ENCODE measurements at places on chromosomes 12 and 14. TPM values are rescaled to one million over a fixed set of nuclear protein-coding genes. Genes with fewer than 3 reads are reported as not detected.

DNA sequence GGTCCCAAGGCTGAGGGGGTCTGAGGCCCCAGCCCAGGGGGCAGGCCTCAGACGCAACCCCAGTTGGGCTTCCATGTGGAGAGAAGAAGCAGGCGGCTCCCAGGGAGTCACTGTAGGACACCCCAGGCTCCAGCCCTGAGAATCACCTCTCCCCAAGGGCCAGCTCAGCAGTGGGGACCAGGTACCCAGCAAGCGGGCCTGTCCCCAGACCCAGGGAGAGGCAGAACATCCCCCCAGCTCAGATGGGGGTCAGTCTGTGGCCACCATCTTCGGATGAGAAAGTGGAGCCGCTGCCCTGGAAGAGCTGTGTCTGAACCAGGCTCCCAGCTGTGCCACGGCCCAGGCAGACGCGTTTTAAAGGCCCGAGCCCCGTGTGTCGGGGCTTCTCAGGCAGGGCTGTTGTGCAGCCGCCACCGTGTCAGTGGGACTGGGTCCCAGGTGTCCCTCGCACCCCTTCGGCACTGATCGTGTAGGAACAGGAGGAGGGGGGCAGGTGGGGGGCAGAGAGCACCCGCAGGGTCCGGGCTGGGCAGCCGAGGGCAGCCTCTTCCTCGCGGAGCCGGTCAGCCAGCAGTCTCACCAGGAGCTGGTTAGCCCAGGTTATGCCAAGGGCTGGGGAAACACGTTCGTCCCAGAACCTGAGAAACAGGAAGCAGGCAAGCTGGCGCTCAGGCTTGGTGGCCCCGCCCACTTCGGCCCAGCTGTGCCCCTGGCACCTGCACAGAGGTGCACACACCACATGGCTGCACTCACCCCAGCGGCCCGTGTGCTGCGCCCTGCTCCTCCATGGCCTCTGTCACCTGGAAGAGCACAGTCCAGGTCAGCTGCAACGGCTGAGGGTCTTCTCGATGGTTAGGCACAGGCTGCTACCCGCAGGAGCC is 16.6 kb downstream of the XRCC3 start:
- H3K4me1 ChIP-seq: peaks cover 57% of the 10 kb centered on the region
- no peak overlapping the region for H3K4me3 ChIP-seq
- DNase-seq: peak; percentile 65
- peak overlapping the region; percentile 38 for H3K27ac ChIP-seq

- H3K36me3 ChIP-seq: peaks cover 56% of the 10 kb centered on the region
- no peak overlapping the region for H3K4me3 ChIP-seq
- no peak overlapping the region for H3K27ac ChIP-seq
- H3K27me3 ChIP-seq: no peaks in the 10 kb centered on the region
- no peaks in the 10 kb centered on the region for H3K4me1 ChIP-seq
Measured at GRCh38 chr12:103986829-103987228, 21.2 kb downstream of the TDG start.

DNA sequence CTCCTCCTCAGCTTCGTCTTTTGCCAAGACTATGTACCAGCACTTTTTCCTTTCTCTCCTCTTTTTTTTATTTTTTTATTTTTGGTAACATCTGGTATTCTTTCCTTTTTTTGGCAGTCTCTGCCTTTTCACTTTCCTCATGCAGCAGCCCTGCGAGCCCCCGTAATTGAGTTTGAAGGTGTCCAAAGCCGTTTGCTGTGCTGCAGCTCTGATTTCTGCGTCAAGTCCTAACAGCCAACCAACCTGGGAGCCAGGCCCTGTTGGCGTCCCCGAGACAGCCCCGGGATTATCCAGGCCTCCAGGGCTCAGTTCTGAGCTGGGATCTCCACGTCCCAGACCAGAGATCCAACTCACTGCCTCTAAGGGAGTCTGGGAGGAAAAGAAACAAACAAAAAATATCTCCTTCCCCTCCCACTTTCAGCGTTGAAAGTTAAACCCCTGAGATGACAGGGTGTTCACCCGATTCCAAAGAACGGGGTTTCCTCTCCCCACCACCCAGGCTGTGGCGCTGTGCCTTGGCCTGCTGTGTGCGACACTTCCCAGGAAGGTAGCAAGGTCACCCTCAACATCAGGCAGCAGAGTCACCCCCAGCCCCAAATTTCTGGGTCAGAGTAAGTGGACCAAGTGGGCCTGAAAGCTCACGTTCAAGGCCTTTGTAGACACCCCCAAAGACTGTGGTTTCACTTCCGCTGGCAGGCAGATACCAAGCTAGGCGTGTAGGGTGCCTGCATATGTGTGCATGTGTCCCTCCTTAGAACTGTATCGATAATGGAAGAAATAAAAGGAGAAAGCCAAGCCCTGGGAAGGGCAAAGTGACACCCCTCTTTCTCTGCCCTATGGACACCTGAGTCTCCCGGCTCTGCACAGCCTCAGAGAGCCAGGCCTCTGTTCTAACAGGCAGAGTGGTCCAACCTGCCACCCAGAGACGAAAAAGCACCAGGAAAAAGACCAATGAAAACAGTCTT is 11.1 kb downstream of the BCL11B start:
- DNase-seq: no peak
- H3K4me3 ChIP-seq: no peak overlapping the region
- no peaks in the 10 kb centered on the region for H3K36me3 ChIP-seq
- peaks cover 36% of the 10 kb centered on the region for H3K27me3 ChIP-seq
- H3K27ac ChIP-seq: no peak overlapping the region
- no peaks in the 10 kb centered on the region for H3K4me1 ChIP-seq

DNA sequence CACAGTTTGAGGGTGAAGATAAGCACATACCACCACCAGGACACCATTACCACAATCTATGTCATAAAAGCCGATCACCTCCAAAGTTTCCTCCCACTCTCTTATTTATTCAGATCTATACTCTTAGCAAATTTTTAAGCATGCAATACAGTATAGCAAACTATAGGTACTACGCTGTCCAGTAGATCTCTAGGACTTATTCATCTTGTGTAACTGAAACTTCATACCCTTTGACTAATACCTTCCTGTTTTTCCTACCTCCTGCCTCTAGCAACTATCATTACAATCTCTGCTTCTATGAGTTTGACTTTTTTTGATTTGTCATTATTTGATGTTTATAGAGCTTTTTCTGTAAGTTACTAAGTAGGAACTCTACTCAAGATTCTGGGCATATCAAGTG is 84.5 kb upstream of the MANSC4 start:
- no peak overlapping the region for H3K27ac ChIP-seq
- no peak overlapping the region for H3K4me3 ChIP-seq
- DNase-seq: no peak
- H3K27me3 ChIP-seq: no peaks in the 10 kb centered on the region
- no peaks in the 10 kb centered on the region for H3K4me1 ChIP-seq

GRCh38 chr14:47739541-47739940 is 64.1 kb upstream of the MDGA2 start:
- no peaks in the 10 kb centered on the region for H3K36me3 ChIP-seq
- no peaks in the 10 kb centered on the region for H3K27me3 ChIP-seq
- no peak overlapping the region for H3K27ac ChIP-seq
- H3K4me1 ChIP-seq: no peaks in the 10 kb centered on the region
- DNase-seq: no peak

GRCh38 chr14:92493492-92493891 is 20.1 kb upstream of the RIN3 start:
- no peak overlapping the region for H3K27ac ChIP-seq
- H3K4me3 ChIP-seq: no peak overlapping the region
- H3K4me1 ChIP-seq: no peaks in the 10 kb centered on the region
- DNase-seq: no peak
- H3K36me3 ChIP-seq: no peaks in the 10 kb centered on the region

DNA sequence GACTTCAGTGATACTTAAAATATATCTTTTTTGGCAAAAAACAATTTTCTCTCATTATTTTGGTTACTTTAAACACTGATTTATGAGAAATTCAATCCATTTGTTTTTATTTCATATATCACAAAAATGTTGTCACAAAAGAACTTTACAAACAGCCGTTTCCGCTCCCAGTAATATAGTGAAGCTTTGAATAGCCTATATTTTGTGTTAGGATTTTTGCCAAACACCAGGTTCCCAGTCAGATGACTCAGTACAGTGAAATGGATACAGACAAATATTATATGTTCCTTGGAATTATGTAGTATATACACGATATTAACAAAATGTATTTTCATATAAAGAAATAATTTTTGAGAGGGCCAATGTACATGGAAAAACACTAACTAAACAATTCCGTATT is 411.1 kb downstream of the CCER1 start:
- no peaks in the 10 kb centered on the region for H3K4me1 ChIP-seq
- H3K27me3 ChIP-seq: no peaks in the 10 kb centered on the region
- no peak overlapping the region for H3K27ac ChIP-seq
- no peak overlapping the region for H3K4me3 ChIP-seq
- no peak for DNase-seq

GRCh38 chr14:74333909-74334308 is 14.4 kb upstream of the VRTN start:
- H3K27ac ChIP-seq: no peak overlapping the region
- no peaks in the 10 kb centered on the region for H3K4me1 ChIP-seq
- no peaks in the 10 kb centered on the region for H3K36me3 ChIP-seq
- no peaks in the 10 kb centered on the region for H3K27me3 ChIP-seq

GRCh38 chr12:27332714-27333402 is at the start of gene BMAL2:
BMAL2 (plus strand) TSS chr12:27332836; CDS start chr12:27333073, 237 bp downstream.
- peak within 1 kb of the TSS; percentile 66 for H3K4me3 ChIP-seq
- peaks cover 13% of the 10 kb centered on the region for H3K4me1 ChIP-seq
- no peaks in the 10 kb centered on the region for H3K36me3 ChIP-seq
- peaks cover 20% of the 10 kb centered on the region for H3K27me3 ChIP-seq
- peak within 1 kb of the TSS; percentile 20 for H3K27ac ChIP-seq

DNA sequence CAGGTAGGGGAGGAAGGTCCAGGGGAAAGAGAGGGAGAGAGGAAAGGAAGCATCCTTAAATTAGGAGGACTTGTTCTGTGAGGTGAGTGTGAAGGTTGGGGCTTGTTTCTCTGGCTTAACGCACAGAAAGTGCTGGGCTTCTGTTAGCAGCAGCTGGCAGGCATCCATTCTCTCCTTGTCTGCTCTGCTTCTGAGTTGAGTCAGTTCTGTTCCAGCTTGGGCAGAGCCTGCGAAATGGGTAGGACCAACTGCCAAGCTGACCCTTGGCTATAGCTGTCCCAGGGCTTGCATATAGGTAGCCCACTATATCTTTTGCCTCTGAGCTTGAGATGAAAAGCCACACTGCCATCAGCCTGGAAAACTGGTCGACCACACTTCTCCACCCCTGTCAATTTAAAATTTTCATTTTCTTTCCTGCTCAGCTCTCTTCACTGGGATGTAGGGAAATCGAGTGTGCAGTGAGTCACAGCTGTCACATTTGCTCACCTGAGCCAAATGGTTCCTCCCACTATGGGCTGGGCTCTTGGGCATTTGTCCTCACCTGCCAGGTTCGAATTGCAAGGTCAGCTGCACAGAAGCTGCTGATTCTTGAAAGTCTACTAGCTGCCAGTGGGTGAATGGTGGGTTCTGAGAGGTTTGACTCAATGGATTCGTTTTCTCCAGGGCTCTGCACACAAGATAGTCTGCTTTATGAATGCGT is 256.4 kb upstream of the PWP1 start:
- no peak overlapping the region for H3K27ac ChIP-seq
- no peaks in the 10 kb centered on the region for H3K36me3 ChIP-seq
- no peak overlapping the region for H3K4me3 ChIP-seq

GRCh38 chr14:95272057-95272456 is 47.7 kb downstream of the CLMN start:
- H3K27me3 ChIP-seq: no peaks in the 10 kb centered on the region
- H3K4me3 ChIP-seq: no peak overlapping the region
- no peak overlapping the region for H3K27ac ChIP-seq

GRCh38 chr12:116302166-116303058 is 24.9 kb upstream of the MED13L start:
- H3K4me3 ChIP-seq: no peak overlapping the region
- no peaks in the 10 kb centered on the region for H3K27me3 ChIP-seq
- peaks cover 5% of the 10 kb centered on the region for H3K4me1 ChIP-seq
- no peaks in the 10 kb centered on the region for H3K36me3 ChIP-seq

- H3K27ac ChIP-seq: no peak overlapping the region
- no peaks in the 10 kb centered on the region for H3K36me3 ChIP-seq
- peaks cover 63% of the 10 kb centered on the region for H3K27me3 ChIP-seq
- peak overlapping the region; percentile 39 for H3K4me3 ChIP-seq
Measured at GRCh38 chr14:96039633-96040311, 610 bp downstream of the C14orf132 start.

DNA sequence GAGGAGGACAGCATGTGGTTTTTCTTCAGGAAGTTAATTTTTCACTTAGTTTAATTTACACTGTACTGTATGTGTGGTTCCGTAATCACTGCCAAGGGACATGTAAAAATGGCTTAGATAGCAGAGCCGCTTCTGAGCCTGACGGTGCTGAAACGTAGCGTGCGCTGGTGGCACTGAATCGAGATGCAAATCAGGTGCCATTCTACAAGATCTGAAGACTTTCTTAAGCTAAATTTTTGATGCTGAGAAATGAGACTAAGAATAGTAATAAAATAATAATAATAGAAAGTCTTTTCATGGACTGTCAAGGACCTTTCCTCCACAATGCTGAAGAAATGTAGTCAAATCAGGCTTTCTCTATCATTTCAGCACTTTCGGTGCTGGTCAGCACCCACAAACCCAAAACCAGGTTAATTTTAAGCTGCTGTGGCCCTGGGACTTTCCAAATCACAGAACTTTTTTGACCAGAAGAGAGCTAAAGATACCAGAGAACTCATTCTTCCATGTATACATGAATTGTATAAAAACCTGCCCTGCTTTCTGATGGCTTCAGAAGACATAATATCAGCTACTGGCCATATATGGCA is 183.3 kb upstream of the LMO3 start:
- no peak overlapping the region for H3K4me3 ChIP-seq
- H3K4me1 ChIP-seq: no peaks in the 10 kb centered on the region
- H3K36me3 ChIP-seq: no peaks in the 10 kb centered on the region
- H3K27me3 ChIP-seq: no peaks in the 10 kb centered on the region
- no peak for DNase-seq

- peaks cover 16% of the 10 kb centered on the region for H3K4me1 ChIP-seq
- peaks cover 35% of the 10 kb centered on the region for H3K36me3 ChIP-seq
- no peak overlapping the region for H3K4me3 ChIP-seq
- H3K27ac ChIP-seq: no peak overlapping the region
- no peaks in the 10 kb centered on the region for H3K27me3 ChIP-seq
Measured at GRCh38 chr12:8917751-8918150, 3.4 kb downstream of the PHC1 start.

- no peak overlapping the region for H3K4me3 ChIP-seq
- H3K36me3 ChIP-seq: no peaks in the 10 kb centered on the region
- DNase-seq: no peak
- H3K27me3 ChIP-seq: no peaks in the 10 kb centered on the region
Measured at GRCh38 chr12:77179515-77179914, 114.1 kb upstream of the E2F7 start.

Gene CISTR
- not detected for total RNA-seq

Gene SMCO2
- total RNA-seq: not detected

Gene HSP90AA1
- 222 TPM for total RNA-seq

Gene LBHD2
- total RNA-seq: not detected

Gene TSHR
- total RNA-seq: 0.37 TPM

Gene SMOC1
- not detected for total RNA-seq

Gene EGLN3
- total RNA-seq: 1.5 TPM

Gene APOF
- not detected for total RNA-seq

Gene GLTP
- total RNA-seq: 21.9 TPM
